ENCODE measurements at places on chromosomes 11 and 22.

DNA sequence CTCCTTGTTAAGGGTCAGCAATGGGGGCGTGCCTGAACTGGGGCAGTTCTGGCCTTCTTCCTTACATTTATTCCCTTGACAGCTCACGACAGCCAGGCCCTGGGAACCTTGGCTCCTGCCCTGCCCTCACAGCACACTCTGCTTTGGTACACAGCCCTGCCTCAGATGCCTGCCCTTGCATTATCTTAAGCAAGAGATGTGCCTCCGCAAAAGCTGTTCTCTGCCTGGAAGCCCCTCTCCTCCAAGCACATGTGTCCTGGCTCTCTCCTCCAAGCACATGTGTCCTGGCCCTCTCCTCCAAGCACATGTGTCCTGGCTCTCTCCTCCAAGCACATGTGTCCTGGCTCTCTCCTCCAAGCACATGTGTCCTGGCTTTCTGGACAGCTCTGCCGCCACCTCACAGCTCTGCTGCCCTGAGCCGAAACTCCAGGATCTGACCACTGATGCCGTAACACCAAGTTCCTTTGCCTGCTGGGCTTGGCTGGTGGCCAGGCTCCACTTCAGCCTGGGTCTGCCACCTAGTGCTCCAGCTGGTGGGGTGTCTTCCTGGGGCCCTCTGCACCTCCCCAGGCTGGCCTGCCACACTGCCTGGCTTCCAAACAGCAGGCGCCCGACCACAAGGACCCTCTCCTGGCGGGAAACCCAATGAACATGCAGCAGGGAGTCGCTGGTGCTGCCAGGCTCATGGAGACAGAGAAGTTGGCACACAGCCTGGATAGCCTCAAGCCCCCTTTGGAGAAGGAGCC lies 53.0 kb downstream of the SCUBE1 start:
- DNase-seq: no peak

DNA sequence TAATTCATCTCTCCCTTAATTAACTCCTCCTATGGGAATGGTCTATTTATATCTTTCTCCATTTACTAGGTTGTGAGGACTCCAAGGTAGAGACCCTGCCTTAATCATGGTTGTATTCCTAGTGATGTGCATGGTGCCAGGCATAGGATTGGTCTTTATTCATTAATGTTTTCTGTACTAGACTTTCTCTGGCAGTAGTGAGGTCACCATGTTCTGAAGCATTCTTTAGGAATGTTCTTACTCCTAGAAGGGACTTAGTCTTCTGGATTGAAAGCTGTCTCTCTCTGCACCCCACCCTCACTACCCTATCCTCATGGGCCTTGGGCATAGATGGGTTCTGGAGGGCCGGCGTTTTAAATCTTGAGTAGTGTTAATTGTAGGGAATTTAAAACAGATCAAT lies 10.6 kb upstream of the INSC start:
- no peak for DNase-seq

DNA sequence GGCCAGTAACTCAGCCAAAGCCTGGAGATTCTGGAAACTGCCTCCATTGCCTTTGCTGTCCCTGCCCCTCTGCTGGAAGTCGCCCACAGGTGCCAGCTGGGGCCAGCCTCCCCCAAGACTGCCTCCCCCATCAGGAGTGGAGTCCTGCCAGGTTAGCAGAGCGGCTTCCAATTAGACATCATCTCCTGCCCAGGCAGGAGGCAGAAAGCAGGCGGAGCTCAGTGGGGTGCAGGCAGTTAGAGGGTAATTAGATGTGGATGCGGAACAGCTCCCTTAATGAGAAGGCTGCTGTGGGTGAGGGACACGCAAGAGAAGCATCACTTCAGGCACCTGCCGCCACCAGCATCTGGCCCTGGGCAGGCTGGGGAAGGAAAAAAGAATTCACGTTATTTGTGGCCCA lies 90.9 kb upstream of the TP53I11 start:
- no peak for DNase-seq

DNA sequence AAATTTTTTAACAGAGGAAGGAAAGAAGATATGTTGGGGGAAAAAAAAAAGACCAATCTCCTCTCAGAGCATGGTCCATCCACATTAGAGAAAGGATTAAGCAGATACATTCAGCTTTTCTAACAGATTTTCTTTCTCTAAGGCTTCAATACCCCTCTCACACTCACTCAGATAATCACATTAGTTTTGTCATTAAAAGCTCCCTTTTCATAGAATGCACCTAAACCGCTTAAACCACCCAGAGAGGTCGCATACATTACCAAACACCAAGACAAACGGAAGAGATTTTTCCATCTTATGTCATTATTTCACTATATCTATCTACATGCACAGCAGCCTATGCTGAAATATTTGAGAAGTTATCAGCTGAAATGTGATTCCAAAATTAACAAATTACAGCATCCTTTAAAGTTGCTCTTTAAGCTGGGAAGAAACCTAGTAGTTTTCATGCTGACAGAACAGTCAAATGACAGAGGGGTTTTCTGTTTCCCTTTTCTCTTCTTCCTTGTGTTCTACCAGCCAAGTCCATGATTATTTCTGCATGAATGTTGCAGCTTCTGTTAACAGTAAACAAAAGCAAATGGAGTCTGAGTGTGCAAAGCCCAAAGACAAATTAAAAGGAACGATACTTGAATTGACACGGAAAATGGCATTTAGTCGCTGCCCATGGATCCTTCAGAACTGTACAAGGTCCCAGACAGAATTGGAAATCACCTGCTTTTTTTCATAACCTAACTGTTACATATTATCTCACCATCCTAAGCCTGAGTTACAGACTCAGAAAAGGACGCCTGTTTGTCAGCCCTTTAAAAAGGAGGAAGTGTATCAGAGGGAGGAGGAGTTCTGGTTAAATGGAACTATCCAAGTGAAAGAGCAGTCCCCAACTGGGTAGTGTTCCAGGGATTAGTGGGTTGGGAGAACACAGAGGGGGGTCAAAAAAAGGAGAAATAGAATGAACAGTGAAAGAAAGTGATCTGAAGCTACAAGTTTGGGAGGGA lies 54.6 kb downstream of the PRCP start:
- no peak for DNase-seq

DNA sequence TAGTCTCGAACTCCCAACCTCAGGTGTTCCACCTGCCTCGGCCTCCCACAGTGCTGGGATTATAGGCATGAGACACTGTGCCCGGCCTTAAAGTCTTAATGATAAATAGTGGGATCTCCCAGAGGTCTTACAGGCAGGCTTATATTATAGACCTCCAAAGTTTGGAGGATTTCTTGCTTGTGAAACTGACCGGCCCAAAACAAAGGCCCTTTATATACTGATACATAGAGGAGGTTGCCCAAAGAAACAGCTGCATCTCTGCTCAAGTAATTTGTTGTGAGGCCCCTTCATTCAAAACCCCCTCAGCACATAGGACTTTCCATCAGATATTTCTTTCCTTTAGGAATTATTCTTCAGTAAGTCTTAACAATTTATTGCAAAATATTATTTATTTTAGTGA lies 27.4 kb upstream of the RDX start:
- no peak for DNase-seq

GRCh38 chr11:133699071-133699470 lies 146.2 kb downstream of the SPATA19 start:
- no peak for DNase-seq

DNA sequence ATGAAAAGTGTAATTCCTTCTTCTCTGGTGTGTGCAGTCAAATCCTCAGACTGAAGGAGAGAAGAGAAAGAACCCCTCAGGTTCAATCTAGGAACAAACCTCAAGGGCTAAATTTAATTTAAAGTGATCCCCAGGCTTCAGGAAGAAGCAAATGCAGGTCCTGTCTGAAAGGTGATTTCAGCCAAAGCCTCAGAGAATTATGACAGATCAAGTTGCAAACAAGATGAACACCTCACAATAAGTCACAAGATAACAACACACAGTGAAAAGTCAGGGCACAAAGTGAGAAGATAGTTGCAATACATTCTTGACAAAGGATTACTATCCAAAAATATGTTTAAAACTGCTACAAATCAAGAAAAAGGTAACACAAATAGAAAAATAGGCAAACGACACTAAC lies 11.8 kb downstream of the ZP1 start:
- no peak for DNase-seq

DNA sequence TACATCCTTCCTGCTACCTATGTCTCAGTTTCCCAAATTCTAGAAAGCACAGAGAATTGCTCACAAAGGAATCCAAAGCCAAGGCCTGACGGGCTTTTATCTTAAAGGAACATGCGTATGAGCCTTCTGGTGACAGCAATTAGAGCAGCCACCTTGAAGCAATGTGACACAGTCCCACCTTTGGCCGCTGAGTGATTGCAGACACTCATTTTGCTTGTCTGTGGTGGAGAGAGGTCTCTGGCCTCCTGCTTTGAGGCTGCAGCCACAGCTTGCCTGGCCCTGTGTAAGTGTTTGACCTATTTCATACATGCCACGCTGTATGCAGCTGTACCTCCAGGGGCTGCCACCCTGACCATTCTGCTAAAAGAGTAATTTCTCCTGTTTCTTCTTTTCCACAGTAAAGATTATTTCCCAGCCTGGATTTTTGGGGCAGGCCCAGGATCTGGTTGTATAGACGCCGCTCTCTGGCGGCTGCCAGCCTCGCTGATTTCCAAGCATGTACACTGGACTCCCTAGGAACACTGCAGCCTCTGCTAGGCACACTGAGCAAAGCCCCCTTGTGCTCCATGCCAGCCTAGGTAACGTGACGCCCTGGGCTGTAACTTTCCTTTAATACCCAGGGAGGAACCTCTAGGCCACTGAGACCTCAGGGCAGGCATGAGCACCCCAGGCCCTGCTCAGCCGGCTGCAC lies 1.1 kb upstream of the TMA7B start:
- DNase-seq: no peak

DNA sequence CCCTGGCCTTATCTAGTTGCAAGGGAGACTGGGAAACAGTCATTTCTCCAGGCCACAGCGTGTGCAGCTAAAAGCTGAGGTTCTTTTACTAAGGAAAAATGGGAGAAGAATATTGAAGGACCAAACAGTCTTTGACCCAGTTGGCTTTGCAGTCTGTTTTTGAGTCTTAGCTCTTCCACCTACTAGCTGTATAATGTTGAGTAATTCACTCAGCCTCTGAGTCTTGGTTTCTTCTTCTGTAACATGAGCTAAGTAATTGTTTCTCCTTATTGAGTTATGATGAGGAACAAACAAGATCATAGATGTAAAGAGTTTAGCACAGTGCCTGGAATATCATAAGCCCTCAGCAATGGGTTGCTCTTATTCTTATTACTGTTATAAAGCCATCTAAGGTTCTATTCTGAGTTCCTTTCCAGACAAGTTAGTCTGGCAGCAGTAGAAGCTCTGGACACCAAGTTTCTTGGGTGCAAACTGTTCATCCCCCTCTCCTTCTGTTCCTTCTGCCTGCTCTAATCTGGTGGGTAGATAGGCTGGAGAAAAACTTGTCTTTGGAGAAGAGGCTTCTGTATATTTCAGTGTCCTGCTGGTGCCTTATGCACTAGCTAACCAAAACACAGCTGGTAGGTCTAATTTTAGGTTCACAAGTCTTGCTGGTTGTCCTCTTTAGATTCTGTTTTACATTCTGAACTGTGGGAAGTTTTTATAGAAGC lies 13.5 kb downstream of the TRIM44 start:
- no peak for DNase-seq

DNA sequence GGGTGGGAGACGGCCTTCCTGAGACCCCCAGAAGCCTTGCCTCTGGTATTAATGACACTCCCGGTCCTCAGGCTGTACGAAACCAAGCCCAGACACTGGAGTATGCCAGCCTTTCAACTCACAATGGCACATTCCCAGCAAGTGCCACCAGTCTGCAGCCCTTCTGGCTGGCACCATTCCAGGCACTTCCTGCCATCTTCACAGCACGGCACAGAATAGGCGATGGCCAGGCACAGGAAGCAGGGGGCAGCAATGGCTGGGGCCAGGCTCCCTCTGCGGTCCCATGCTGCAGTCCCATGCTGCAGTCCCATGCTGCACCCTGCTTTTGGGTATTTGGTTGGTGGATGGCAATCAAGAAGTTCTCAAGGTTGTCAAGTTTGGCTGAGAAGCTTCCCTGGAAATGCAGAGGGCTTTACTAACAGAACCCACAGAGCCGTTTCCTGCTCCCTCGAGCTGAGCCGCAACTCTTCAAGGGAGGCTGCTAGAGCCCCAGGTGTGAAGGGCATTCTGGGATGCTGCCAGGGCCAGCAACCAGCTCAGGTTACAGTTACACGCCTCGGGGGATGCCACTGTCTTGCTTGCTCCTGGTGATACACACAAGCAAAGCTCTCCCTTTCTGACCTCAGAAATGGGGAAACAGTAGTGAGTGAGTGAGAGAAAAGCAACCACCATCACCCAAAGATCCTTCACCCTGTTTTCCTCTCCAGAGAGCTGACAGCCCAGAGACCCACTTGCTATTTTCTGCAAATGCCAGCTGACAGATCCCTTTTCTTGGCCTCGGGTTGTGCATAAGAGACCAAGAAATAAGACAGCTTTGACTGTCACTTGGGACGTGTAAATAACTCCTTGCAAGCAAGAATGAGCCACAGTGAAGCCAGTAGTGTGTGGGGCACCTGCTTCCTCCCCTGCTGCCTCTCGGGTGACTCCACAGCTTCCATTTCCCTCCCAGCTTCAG lies 23.9 kb downstream of the LRFN4 start:
- DNase-seq: no peak

DNA sequence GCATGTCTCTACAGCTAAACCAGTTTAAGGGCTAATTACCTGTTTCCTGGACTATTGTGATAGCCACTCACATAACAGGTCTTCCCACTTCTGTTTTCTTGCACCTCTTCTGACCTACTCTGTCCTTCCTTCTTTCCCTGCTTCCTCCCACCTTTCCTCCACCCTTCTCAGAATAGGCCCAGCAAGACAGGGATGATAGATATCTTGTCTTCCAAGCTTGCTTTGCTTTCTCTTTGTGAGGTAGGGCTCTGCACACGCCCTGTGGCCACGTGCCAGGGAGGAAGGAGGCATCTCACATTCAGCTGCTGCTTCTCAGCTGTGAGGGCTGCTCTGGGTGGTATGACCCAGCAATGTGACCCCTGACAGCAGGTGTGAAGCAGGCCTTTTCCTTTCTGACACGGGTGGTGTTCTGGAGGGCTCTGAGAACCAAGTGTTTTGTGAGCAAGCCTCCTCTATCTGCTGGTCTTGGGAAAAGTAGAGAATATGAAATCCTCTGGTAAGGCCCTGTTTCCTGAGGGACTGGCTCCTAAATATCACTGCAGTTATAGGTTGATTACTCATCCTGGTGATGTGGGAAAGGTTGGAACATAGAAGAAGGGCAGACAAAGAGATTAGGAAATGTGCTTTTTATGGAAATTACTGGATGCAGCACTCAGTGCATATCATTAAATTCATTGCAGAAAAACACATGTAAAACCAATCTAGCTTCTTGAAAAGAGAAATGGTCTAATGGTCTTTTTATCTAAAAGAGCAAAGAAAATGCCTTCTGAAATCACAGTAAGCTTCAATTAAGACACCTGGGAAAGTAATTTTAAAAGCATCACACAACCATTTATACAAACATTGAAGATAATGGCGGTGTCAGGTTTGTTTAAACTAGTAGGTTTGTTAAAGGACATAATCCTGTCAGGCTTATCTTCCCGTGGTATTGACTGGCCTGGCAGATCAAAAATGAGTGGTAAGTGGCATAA lies 8.5 kb downstream of the AMOTL1 start:
- DNase-seq: no peak

DNA sequence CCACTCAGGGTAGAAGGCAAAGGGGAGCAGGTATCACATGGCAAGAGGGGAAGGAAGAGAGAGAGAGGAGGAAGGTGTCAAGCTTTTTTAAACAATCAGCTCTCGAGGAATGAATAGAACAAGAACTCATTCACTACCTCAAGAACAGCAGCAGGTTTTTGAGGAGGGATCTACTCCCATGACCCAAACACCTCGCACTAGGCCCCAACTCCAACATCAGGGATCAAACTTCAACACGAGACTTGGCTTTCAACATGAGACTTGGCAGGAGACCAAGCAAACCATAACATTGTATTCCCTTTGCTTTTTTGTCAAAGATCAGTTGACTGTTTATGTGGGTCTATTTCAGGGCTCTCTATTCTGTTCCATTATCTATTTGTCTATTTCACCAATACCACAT lies 26.9 kb upstream of the APOBEC3A start:
- no peak for DNase-seq
